ENCODE measurements at places on chromosomes 5 and 9. TPM values are rescaled to one million over a fixed set of nuclear protein-coding genes. Genes with fewer than 3 reads are reported as not detected.

The HRCT1 gene
- total RNA-seq: 0.81 TPM

The CTSV gene
- 0.18 TPM for total RNA-seq

The PPIC gene
- 57.2 TPM for total RNA-seq

The NME5 gene
- total RNA-seq: 6.0 TPM

The DNM1 gene
- 28.0 TPM for total RNA-seq

The ANKRD55 gene
- total RNA-seq: not detected

The DTWD2 gene
- total RNA-seq: 7.7 TPM

The PMPCA gene
- 36.7 TPM for total RNA-seq

The SLC36A2 gene
- not detected for total RNA-seq
